KG1 (cell line): ENCODE measurements at places on chromosomes 5 and 9.

DNA sequence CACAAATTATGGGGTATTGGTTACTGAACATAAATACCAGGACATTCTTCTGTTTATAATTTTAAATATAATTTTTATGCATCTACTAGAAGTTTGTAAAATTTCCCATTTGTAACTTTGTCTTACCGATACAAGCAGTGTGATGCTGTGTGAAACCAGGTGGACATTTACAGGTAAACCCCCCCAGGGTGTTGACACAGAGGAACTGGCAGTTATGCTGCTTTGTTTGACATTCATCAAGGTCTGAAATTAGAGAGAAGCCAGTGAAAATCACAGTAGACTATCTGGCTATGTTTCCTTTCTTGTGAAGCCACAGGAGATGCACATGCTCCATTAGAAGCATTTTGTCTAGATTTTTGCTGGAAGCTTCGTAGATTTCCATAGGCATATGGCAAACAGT is 190.9 kb downstream of the SLC12A2 start:
- no peak for DNase-seq

- DNase-seq, result no peak
Observed at GRCh38 chr5:79875230-79875629, 115.8 kb downstream of the MTX3 start.

DNA sequence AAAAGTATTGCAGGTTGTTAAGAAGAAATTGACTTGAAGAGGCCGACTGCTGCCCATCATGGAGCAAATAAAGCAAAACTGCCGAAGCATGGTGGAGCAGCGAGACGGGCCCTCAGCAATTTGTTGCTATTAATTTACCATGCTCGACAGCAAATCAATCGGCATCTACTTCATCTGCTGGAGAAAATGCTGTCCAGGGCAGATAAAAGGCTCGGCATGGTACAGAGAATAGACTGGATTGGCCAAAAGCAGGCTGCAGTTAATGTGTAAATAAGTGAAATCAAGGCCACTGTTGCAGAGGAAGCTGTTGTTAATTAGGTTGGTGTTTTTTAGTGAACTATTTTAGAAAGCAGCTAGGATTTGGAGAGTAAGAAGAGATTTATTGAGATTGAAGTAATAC is 8.3 kb downstream of the TLE4 start:
- no peak for DNase-seq

- no peak for DNase-seq
Observed at GRCh38 chr5:16922430-16922829, 13.7 kb downstream of the MYO10 start.

DNA sequence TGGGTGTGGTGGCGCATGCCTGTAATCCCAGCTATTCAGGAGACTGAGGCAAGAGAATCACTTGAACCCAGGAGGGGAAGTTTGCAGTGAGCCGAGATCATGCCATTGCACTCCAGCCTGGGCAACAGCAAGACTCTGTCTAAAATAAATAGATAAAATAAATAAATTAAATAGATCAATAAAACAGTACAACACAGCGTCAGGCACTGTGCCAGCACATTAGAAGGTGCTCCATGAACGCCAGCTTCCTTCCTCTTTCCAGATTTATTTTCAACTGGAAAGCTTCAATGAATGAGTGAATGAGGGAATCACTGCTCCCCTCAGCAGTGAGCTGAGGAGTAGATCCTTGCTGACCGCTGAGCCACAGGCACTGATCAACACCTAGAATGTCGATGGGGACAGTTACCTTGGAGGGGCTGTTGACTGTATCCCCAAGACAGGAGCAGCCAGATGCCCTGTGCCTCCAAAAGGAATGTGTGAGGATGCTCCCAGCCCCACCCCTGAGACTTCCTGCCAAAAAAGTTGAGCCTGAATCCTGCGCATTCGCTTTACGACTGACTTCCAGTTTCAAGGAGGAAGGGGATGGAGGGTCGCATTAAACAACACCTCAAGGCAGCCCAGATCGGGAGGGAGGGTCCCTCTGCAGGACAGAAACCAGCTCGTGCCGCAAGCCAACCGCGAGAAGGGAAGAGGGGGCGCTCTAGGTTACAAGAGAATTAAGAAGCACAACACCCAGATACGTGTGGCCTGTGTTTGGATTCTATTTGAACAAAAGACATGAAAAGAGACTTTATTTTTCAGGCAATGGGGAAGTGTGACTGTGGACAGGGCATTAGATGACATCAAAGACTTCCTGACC is 54.0 kb upstream of the CNOT6 start:
- no peak for DNase-seq

DNA sequence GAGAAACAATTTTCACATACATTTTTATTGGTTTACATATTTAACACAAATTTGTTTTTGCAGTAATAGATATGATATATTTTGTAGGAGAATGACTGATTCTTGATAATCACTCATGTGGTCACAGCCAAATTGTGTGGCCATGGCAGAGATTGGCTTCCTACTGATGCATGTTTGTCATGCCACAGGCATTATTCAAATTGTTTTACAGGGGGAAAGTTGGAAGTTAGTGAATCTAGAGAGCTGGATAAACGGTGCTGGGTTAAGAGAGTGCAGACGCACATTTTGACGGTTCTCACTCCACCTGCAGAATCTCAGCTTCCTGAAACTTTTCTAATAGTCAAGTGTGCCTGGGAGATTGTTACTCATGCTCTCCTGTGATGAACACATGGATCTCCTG is 91.1 kb upstream of the FBN2 start:
- DNase-seq, result no peak

- DNase-seq, result no peak
Observed at GRCh38 chr9:126058011-126058531, 268.6 kb upstream of the MVB12B start.

DNA sequence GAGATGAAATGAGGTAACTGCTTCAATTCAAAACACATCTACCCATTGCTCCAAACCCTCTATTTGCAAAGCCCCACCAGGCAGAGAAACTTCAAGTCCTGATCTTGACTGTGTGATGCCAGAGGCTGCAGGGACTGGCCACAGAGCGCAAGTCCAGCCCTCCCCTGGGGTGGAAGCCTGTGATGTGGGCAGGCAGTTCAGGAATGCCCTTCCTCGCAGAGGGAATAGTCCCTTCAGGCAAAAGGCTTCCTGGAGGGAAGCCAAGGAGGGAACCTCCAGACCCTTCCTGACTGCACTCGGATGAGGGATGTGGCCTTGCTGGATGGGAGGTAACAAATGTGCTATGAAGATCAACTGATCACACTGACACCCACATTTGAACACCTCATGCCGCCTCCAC is 131.2 kb downstream of the SLIT3 start:
- DNase-seq, result no peak

GRCh38 chr9:135009794-135010585 is 77.5 kb upstream of the OLFM1 start:
- no peak for DNase-seq

- no peak for DNase-seq
Observed at GRCh38 chr5:143790457-143791112, 21.4 kb upstream of the HMHB1 start.

DNA sequence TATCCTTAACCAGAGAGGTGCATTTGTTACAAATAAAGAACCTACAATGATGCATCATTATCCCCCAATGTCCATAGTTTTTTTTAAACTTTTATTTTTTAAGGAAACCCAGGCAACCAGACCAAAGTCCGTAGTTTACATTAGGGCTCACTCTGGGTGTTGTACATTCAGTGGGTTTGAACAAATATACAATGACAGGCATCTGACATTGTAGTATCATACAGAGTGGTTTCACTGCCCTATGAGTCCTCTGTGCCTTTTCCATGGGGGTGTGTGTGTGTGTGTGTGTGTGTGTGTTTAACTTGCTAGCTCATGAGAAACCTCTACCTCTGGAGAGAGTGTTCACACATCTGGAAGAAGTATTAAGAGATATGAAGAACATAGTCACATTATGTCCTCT is 141.5 kb downstream of the KDM4C start:
- no peak for DNase-seq

DNA sequence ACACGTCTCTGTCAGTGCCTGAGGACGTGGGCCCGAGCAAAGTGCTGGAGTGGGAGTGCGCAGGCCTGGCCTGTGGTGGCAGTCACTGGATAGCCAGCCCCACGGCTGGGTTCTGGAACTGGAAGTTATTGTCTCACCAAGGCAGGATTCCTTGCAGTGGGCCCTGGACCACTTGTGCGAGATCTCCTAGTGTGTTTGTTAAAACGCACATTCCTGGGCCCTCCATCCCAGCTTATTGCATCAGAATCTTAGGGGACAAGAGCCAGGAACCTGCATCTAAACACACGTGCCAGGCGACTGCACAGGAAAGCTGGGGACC is 26.9 kb downstream of the PTPA start:
- no peak for DNase-seq
